ENCODE measurements at places on chromosomes 1 and 21. TPM values are rescaled to one million over a fixed set of nuclear protein-coding genes. Genes with fewer than 3 reads are reported as not detected.

OR2L3 gene
- total RNA-seq = not detected

TRABD2B gene
- not detected for total RNA-seq

SPOCD1 gene
- not detected for total RNA-seq

OR2T6 gene
- not detected for total RNA-seq

DYNLT5 gene
- total RNA-seq = not detected

ADGRL2 gene
- total RNA-seq = 0.17 TPM

VN1R5 gene
- not detected for total RNA-seq

FOXD3 gene
- total RNA-seq = not detected

ANKRD45 gene
- total RNA-seq = not detected

- H3K27me3 ChIP-seq = peaks cover 2% of the 10 kb centered on the region
- H3K4me1 ChIP-seq = no peaks in the 10 kb centered on the region
- no peak overlapping the region for H3K27ac ChIP-seq
- H3K4me3 ChIP-seq = no peak overlapping the region
- no peak for DNase-seq
Measured at GRCh38 chr1:214019499-214019898, 31.7 kb downstream of the PROX1 start.

GRCh38 chr1:68633141-68633919 lies 136.4 kb upstream of the DEPDC1 start:
- H3K27me3 ChIP-seq = no peaks in the 10 kb centered on the region
- DNase-seq = no peak
- H3K4me3 ChIP-seq = no peak overlapping the region
- H3K27ac ChIP-seq = no peak overlapping the region
- H3K36me3 ChIP-seq = no peaks in the 10 kb centered on the region

- peaks cover 24% of the 10 kb centered on the region for H3K36me3 ChIP-seq
- H3K27ac ChIP-seq = peak overlapping the region; percentile 54
- H3K4me3 ChIP-seq = peak overlapping the region; percentile 50
Measured at GRCh38 chr1:232952514-232953499, 2.4 kb downstream of the NTPCR start.

GRCh38 chr1:63319046-63320021 lies 3.0 kb upstream of the FOXD3 start:
- H3K27me3 ChIP-seq = peaks cover 66% of the 10 kb centered on the region
- peak; percentile 61 for DNase-seq
- H3K27ac ChIP-seq = peak overlapping the region; percentile 36

- H3K4me3 ChIP-seq = no peak overlapping the region
- H3K27me3 ChIP-seq = no peaks in the 10 kb centered on the region
- H3K36me3 ChIP-seq = no peaks in the 10 kb centered on the region
- no peak overlapping the region for H3K27ac ChIP-seq
- DNase-seq = no peak
Measured at GRCh38 chr1:3708791-3709190, 43.5 kb upstream of the CCDC27 start.

- DNase-seq = peak; percentile 28
- no peaks in the 10 kb centered on the region for H3K4me1 ChIP-seq
- H3K27me3 ChIP-seq = peaks cover 51% of the 10 kb centered on the region
- no peaks in the 10 kb centered on the region for H3K36me3 ChIP-seq
- H3K4me3 ChIP-seq = no peak overlapping the region
- no peak overlapping the region for H3K27ac ChIP-seq
Measured at GRCh38 chr1:207922554-207922953, 11.6 kb upstream of the CD34 start.

- H3K27ac ChIP-seq = no peak overlapping the region
- peaks cover 12% of the 10 kb centered on the region for H3K27me3 ChIP-seq
- no peak overlapping the region for H3K4me3 ChIP-seq
- DNase-seq = no peak
- no peaks in the 10 kb centered on the region for H3K36me3 ChIP-seq
Measured at GRCh38 chr1:218339267-218339831, 5.8 kb upstream of the TGFB2 start.

- H3K36me3 ChIP-seq = no peaks in the 10 kb centered on the region
- H3K27ac ChIP-seq = no peak overlapping the region
- no peak for DNase-seq
- H3K4me1 ChIP-seq = no peaks in the 10 kb centered on the region
- no peak overlapping the region for H3K4me3 ChIP-seq
Measured at GRCh38 chr1:227424159-227424680, 105.9 kb upstream of the CDC42BPA start.

GRCh38 chr1:30654188-30654587 lies 69.2 kb downstream of the MATN1 start:
- H3K27me3 ChIP-seq = peaks cover 2% of the 10 kb centered on the region
- H3K4me3 ChIP-seq = no peak overlapping the region
- DNase-seq = no peak
- H3K4me1 ChIP-seq = no peaks in the 10 kb centered on the region
- no peak overlapping the region for H3K27ac ChIP-seq
- H3K36me3 ChIP-seq = no peaks in the 10 kb centered on the region

- no peaks in the 10 kb centered on the region for H3K27me3 ChIP-seq
- no peak overlapping the region for H3K4me3 ChIP-seq
- no peaks in the 10 kb centered on the region for H3K36me3 ChIP-seq
- no peak for DNase-seq
- no peak overlapping the region for H3K27ac ChIP-seq
Measured at GRCh38 chr1:7528386-7529198, 242.5 kb upstream of the VAMP3 start.

DNA sequence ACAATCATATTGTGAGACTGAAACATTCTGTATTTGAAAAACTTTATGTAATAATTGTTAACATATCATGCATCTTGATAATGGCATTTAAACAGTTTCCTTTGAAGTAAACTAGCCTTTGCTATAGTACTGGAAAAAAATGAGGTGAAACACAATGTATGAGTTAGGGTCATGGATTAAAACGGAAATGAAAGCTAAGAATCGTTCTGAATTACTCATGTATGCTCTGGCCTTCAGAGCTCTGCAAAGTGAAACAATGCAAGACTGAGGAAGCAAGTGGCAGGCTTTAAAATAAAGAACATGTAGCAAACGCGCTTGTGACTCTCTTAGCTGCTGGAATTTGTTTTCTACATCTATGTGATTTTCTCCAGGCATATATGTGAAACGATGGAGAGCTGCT lies 317.1 kb downstream of the DPYD start:
- no peak overlapping the region for H3K4me3 ChIP-seq
- no peak overlapping the region for H3K27ac ChIP-seq
- DNase-seq = no peak
- H3K36me3 ChIP-seq = no peaks in the 10 kb centered on the region
- H3K4me1 ChIP-seq = no peaks in the 10 kb centered on the region

Measured in activated CD4-positive, alpha-beta T cell treated with anti-CD3 and anti-CD28 coated beads, Interleukin-2, amount 10 ng/mL, durations not matched to agents 24 days and 14 days (primary cell).